Cortex of kidney (tissue), 1 donor: ENCODE measurements at places on chromosomes 1 and 21.

DNA sequence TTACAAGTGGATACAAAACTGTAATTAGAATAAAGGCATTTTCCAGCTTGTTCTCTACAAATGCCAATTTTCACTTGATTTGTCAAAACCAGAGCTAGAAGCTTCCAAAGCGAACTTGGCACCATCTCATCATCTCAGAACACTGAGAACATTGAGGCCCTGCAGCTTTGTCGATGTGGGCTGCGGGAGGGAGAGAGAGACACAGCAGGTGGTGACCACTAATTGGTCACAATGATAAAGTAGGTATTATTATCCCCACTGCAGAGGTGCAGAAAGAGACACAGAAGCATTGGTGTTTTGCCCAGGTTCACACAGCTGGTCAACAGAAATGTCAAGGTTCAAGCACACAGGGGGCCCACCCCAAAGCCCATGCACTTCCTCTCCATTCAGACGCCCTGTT, 72.2 kb upstream of the KRTAP19-8 start:
- no peak for DNase-seq

GRCh38 chr1:212749821-212750535, 41.6 kb downstream of the NSL1 start:
- DNase-seq = no peak

GRCh38 chr1:43373066-43373940, 5.5 kb upstream of the ELOVL1 start:
- no peak for DNase-seq

DNA sequence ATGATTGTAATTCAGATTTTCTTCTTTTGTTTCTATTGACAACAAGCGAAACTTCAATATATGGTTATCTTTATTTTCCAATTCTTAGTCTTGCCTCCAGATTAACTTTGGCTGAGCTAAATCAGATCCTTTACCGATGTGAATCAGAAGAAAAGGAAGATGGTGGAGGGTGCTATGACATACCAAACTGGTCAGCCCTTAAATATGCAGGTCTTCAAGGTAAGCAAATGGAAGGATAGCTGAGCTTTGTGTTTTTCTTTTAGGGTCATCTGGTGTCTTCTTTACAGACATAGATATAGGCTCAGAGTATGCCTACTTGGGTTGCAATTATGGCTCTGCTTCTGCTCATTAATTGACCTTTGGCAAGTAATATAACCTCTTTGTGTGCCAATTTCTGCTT, 37.7 kb downstream of the AGL start:
- no peak for DNase-seq

GRCh38 chr1:6803357-6803756, 18.1 kb downstream of the CAMTA1 start:
- no peak for DNase-seq

- no peak for DNase-seq
Observed at GRCh38 chr1:54010415-54011117, 7.4 kb downstream of the LDLRAD1 start.

GRCh38 chr1:117633068-117633345, 27.2 kb downstream of the TENT5C start:
- no peak for DNase-seq

DNA sequence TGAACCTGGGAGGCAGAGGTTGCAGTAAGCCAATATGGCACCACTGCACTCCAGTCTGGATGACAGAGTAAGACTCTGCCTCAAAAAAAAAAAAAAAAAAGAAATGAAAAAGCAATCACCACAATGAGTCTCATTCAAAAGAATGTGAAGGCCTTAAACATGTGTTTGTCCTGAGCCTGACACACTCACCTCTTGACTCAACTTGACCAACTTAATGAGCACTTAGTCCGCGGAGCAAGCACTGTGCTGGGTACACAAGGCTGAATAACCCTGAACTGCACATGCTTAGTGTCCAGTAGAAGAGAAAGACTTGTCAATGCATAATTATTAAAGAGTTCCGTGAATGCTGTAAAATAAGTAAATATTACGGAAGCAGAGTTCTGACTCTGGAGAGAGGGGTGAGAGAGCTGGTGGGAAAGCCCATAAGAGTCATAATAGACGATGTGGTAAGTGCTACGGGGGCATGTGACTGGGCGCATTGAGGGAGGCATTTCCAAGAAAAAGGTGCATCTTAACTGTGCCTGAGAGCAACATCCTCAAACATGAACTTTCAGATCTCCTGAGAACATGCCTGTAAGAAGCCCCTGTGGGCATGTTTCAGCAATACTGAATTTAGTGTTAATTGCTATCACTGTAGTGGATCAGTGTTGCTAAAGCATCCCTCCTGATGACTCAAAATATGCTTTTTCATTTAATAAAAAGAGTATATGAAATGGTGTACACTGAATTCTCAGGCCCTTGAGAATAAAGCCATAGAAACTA, 27.2 kb downstream of the MCOLN2 start:
- DNase-seq = no peak

GRCh38 chr1:173267453-173267945, 60.4 kb upstream of the TNFSF4 start:
- DNase-seq = no peak

DNA sequence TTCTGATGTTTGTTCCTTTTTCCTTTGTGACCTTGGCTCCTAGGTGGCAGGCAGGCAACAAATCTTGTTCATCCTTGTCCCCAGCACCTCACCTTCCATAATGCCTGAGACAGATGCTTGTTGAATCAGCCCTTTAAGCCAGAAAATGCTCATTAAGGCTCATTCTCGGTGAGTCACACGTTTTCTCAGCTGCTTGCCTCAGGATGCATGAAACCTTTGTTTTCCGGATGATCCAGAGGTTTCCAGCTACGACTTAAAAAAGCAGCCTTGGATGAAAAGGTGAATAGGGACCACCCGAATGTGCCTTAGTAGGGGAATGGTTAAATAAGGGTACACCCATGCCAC, 4.6 kb upstream of the ATP13A2 start:
- DNase-seq = no peak

- no peak for DNase-seq
Observed at GRCh38 chr1:112862753-112863426, 93.1 kb downstream of the SLC16A1 start.

GRCh38 chr1:183604038-183604808, 14.0 kb upstream of the NCF2 start:
- DNase-seq = no peak

- DNase-seq = no peak
Observed at GRCh38 chr1:94315552-94316116, 78.2 kb upstream of the ARHGAP29 start.

DNA sequence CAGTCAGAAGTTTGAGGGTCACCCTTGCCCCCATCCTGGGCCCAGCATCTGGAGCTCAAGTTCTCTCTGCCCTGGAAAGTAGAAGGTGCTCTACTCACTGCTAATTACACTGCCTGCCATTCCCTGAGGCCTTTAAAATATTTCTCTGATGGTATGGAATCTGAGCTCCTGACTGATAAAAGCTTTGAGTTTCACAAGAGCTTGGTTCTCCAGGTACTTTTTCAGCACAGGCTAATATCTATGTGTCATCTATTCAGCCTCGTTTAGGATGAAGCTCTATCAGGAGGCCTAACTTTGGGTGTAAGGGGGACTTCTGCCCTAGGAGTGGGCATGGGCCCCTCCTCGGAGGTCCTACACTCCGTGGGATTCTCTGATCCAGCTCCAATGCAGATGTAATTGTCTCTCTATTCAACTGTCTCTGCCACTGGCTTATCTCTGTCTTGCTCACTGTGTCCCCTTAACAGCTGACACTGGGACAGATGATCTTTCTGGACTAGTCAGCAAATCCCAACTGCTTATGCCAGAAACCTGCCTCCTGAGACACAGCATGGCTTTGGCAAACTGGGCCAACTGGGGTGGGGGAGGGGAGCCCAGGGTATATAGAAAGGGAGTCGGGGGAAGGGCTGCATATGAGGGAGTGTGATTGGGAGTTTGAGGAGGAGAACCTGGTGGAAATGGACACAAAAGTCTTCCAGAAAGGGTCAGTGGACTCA, 104.2 kb upstream of the GADD45A start:
- DNase-seq = no peak

- DNase-seq = no peak
Observed at GRCh38 chr1:169329383-169329782, 38.2 kb downstream of the NME7 start.

- no peak for DNase-seq
Observed at GRCh38 chr1:176773038-176773437, 310.1 kb downstream of the PAPPA2 start.

DNA sequence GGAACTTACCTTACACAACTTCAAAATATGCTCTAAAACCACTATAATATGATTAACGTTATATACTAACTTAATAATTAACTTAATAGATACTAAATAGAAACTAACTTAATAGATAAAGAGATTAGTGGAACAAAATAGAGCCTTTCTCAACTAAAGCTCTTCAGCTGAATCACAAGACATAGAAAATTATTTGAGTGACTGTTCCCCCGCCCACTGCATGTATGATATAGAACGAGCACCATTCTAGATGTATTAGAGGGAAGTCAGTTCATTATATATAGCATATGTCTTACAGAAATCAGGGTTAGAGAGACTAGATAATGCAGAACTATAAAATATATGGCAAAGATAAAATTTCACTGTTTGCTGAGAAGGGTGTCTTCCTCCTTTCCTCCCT, 16.3 kb downstream of the LYPLAL1 start:
- no peak for DNase-seq

DNA sequence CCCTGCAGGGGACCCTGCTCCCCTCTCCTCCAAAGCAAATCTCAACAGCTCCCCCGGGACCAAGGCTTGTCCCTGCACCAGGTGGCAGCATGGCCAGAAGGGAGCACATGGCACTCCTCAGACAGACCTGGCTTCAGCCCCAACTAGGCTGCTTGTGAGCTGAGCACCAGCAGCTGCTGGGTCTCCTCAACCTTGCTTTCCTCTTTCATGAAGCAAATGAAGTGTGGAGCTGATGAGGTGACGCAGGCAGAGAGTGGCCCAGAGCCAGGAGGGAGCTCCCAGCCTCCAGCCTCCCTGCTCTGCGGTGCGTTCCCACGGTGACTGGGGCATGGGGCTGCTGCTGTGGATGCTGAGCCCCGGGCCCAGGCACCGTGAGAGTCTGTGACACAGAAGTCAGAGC, 34.0 kb downstream of the MEGF6 start:
- DNase-seq = no peak

GRCh38 chr1:230824919-230825721, 43.2 kb downstream of the C1orf198 start:
- no peak for DNase-seq

DNA sequence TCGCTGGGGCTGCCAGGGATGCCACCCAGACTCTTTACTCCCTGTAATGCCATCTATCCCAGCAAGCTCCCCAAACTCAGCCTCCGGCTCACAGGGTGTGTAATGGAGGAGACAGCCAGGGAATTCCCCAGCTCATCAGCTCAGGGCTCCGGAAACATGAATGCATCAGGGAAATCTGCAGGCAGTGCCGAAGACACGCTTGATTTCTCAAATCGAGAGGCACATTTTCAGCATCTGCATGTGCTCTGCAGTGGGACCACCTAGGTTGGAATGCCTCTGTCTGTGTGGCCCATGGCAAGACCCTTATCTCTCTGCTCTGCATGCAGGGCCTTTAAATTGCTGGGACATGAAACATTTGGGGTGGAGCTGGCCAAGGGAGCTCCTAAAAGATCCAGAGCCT, 170.1 kb downstream of the TRABD2B start:
- DNase-seq = no peak

- DNase-seq = no peak
Observed at GRCh38 chr1:247453245-247453644, 4.7 kb downstream of the OR2B11 start.

GRCh38 chr1:100230765-100231164, 18.9 kb downstream of the DBT start:
- DNase-seq = no peak

- DNase-seq = no peak
Observed at GRCh38 chr21:35423709-35424108, 374.6 kb upstream of the RUNX1 start.

DNA sequence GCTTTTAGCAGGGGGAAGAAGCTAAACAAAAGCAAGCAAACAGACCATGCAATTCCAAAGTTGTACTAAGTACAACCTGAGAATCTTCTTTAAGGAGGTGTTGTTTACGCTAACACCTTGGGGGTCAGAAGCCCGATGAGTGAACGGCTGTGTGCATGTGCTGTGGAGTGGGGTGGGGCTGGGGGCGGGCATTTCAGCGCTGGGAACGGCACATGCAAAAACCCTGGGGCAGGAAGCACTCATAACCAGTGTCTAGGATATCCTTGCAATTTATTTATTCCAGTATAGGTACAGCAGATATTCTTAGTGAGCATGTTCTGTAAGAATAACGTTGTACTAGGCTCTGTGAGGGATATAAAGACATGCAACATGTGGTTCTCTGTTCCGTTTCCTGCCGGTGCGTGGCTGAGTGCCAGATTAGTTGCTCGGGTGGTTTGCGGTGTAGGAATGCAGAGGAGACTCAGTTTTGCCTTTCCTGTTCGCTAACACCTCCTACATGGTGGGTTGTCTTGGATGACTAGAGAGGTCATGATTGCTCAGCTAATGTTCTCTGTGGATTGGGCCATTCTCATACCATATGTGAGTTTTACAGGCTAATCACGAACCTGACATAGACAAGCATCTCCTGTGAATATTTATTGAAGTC, 3.7 kb downstream of the FASLG start:
- DNase-seq = no peak

DNA sequence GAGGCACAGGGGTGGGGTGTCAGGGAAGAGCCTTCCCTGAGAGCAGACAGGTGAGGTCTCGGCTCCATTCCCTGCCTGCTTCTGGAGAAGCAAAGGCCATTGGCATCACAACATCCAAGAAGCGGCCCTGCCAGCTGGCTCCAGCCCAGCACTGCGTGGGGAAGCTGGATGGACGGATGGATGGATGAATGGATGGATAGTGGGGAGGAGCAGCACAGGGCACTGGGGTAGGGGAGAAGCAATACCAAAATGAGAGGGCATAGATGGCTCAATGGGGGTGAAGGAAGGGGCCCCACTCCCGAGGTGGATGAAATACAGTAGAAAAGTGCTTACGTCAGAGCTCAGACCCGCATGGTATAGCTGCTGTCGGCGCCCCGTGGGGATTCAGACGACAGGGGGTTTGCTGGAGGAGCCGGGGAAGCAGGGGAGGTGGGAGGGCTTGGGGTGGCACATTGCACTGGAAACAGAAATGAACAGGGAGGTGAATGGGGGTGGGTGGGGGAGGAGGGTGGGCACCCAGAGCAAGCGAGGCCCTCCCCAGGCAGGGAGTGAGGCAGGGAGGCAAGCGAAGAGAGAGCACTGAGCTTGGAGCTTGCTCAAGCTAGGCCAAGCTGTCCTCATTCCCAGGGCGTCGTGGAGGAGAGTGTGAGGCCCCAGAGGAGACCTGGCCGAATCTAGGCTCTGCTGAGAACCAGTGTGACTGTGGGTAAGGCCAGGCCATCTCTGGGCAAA, 9.5 kb upstream of the GOLT1A start:
- no peak for DNase-seq

- DNase-seq = no peak
Observed at GRCh38 chr1:11316701-11317100, 43.7 kb downstream of the UBIAD1 start.

- DNase-seq = no peak
Observed at GRCh38 chr21:26565111-26565510, 8.0 kb downstream of the CYYR1 start.
